ENCODE measurements at places on chromosomes 3 and 15. TPM values are rescaled to one million over a fixed set of nuclear protein-coding genes. Genes with fewer than 3 reads are reported as not detected.

- DNase-seq: peak; percentile 20
These were observed 110.8 kb upstream of the ATP11B start for GRCh38 chr3:182682263-182683241.

DNA sequence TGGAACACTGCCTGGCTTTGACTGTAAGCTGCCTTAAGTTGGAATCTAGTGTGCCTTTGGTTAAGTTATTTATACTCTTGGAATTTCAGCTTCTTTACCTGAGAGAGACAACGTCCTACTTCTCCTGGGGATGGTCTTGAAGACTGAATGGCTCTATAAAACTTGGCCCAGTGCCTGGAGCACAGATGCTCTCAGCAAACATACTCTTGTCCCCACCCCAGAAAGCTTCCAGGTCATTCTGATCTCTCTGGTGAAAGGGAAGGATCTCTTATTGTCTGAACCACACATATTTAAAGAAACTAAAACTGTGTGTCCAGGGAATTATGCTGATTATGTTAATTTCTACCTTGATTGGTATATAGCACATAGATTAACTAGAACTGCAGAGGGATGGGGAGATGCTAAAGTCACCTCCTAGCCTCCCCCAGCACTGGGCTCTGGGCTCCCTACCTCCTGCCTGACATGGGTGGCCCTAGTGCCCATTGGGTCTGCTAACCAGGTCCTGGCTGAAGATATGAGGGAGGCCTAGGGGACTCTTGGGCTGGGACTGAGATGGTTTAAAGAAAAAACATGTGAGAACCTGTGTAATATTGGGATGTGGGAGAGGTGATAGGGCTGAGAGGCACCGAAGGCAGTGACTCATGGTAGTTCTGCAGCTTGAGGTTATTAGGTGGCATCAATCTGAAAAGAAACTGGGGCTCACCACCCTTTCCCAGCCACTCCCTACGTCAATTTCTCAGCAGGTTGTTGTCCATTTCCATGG lies 171.0 kb downstream of the RPLP1 start:
- DNase-seq: peak; percentile 62

GRCh38 chr3:113231391-113231790 lies 20.0 kb downstream of the BOC start:
- DNase-seq: peak; percentile 83

Gene BFSP2
- not detected for total RNA-seq

DNA sequence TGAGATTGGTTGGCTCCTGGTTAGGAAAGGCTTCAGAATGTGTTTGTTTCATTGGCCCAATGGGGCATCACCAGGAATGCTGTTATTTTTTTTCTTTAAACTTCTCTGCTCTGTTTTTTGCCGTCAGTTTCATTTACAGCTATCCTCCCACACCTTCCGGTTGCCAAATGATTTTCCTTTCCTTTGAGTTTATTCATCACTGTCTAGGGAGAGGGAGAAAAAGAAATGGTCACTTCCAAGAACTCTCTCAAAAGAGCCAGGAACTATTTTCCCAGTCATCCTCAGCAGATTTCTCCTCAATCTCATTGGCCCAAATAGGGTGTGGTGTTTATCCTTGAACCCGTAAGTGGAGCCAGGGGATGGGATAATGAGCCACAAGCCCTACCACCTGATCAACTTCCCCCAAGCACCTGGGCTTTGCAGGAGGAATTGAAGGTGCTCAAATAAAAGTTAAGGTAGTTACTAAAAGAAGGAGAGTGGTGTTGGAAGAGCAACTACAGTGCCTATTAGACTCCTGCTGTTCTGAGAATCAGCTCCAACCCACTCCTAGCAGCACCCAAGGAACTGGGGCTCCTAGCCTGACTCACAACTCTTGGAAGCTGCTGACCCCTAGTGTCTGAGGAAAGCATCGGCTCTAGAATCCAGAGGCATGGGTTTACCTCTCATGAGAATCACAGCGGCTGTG lies 183.8 kb upstream of the IL12A start:
- DNase-seq: peak; percentile 79

DNA sequence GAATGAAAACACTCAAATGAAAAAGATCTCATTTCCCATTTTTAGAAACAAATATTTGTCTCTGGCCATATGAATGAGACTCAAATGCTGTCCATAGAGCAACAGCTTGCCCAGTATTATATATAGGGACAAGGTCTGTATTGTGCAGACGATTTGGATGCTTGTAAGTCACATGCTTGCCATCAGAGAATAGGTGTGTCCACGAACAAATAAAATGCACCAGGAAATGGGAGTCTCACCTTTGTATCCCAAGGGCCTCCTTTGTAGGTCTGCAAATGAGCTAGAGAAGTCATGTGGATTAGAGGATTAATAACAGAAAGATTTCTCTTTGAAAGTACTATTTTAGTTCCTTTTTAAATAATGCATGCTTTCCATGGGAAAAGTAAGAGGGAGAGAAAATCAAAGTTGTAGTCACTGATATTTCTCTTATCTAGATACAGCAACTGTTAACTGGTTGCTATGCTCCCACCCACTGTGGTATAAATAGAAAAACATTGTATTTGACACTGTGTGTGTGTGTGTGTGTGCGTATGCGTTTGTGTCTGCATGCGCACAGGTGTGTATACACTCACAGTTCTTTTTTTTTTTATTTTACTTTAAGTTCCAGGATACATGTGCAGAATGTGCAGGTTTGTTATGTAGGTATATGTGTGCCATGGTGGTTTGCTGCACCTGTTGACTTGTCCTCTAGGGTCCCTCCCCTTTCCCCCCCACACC lies 383.4 kb upstream of the ARRDC4 start:
- no peak for DNase-seq
